Kidney (tissue), 22 donors: ENCODE measurements at places on chromosomes 6 and 20. TPM values are rescaled to one million over a fixed set of nuclear protein-coding genes. Genes with fewer than 3 reads are reported as not detected.

DNA sequence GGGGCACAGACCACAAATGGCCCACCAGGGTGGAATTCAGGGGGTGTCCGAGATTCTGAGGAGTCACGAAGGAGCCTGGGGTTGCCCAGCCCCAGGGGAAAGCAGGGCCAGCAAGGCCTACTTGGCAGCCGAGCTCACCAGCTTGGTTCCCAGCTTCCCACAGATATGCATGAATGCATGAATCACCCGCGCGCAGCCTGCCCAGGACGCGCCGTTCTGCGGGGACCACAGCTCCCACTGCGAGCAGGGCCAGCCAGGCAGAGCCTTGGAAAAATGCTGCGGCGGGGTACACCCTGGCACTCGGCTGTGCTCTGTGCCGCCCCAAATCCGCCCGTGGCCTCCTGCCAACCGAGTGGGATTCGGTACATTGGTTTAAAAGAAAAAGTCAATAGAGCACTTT lies 211.0 kb downstream of the NFATC2 start:
- H3K4me1 ChIP-seq: no peaks in the 10 kb centered on the region
- no peaks in the 10 kb centered on the region for H3K36me3 ChIP-seq
- H3K4me3 ChIP-seq: no peak overlapping the region
- no peak for DNase-seq
- no peak overlapping the region for H3K27ac ChIP-seq

- no peaks in the 10 kb centered on the region for H3K4me1 ChIP-seq
- no peak for DNase-seq
- H3K36me3 ChIP-seq: no peaks in the 10 kb centered on the region
- no peaks in the 10 kb centered on the region for H3K27me3 ChIP-seq
Observed at GRCh38 chr6:122008101-122008999, 391.1 kb upstream of the HSF2 start.

GRCh38 chr6:119027465-119027864 lies 51.0 kb downstream of the FAM184A start:
- H3K4me1 ChIP-seq: no peaks in the 10 kb centered on the region
- no peak for DNase-seq
- H3K4me3 ChIP-seq: no peak overlapping the region
- H3K36me3 ChIP-seq: no peaks in the 10 kb centered on the region
- H3K27ac ChIP-seq: no peak overlapping the region
- no peaks in the 10 kb centered on the region for H3K27me3 ChIP-seq

ZNF334 gene
- 3.7 TPM for polyA plus RNA-seq

FOXP4 gene
- 14.0 TPM for polyA plus RNA-seq
